Small intestine (tissue), 16 donors: ENCODE measurements at places on chromosomes 7 and 10.

DNA sequence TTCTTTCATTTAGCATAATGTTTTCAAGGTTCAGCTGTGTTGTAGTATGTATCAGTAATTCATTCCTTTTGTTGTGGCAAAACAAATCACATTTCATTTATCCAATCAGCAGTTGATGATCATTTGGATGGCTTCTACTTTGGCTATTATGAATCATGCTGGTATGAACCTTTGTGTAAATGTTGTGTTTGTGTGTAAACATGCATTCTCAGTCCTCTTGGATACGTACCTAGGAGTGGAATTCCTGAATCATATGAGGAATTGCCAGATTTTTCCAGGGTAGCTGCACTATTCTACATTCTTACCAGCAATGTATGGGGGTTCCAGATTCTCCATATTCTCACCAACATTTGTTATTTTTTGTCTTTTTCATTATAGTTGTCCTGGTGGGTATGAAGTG lies 578.5 kb upstream of the MKI67 start:
- no peak for DNase-seq

GRCh38 chr7:139675127-139676125 lies 102.4 kb downstream of the HIPK2 start:
- DNase-seq = no peak

GRCh38 chr7:27150568-27151340 lies 1.6 kb downstream of the HOXA3 start:
- peak; percentile 54 for DNase-seq

DNA sequence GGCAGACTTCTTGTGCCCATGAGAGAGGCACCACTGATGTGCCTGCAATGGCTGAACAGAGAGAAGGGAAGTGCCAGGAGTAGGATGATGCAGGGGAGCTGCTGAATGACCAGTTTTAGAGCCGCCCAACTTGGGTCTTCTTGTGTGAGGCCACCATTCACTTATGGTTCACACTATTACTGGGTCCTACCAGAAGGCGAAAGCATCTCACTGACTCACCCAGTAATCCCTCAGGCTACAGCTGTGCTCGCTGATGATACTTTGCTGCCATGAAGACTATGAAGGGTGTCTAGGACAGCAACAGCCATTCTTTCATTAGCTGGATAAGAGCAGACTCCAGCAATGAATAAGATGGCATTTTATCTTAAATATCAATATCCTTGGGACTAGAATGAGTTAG lies 47.6 kb downstream of the PLXNA4 start:
- no peak for DNase-seq

DNA sequence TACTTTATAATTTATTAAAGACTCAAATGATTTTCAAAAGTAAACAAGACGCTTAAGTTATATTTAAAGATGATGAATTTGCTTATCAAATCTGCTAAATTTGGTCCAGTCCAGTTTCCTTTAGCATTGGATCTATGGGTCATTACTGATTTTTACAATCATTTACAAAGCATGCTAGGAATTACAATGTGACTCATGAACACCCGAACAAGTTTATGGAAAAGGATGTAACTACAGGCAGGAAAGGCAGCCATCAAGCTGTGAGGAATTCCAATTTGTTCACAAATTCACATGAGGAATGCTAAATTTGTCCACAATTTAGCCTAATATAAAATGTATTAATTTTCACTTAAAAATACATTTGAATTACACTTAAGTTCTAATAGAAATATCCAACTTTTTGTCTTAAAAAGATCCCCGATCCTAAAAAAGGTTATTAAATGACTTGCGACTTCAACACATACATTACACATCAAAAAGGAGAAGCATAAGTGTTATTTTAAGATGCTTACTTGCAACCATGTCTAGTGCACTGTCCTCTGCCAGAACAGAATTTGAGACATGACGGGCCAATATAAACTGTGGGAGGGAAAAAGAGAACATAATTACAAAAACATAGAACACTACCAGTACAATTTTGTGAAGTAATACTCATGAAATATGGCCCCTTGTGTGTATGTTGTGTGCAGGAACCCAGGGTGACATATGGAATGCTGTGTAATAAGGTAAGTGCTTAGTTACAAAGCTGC lies 194.2 kb upstream of the SLC26A5 start:
- DNase-seq = no peak

DNA sequence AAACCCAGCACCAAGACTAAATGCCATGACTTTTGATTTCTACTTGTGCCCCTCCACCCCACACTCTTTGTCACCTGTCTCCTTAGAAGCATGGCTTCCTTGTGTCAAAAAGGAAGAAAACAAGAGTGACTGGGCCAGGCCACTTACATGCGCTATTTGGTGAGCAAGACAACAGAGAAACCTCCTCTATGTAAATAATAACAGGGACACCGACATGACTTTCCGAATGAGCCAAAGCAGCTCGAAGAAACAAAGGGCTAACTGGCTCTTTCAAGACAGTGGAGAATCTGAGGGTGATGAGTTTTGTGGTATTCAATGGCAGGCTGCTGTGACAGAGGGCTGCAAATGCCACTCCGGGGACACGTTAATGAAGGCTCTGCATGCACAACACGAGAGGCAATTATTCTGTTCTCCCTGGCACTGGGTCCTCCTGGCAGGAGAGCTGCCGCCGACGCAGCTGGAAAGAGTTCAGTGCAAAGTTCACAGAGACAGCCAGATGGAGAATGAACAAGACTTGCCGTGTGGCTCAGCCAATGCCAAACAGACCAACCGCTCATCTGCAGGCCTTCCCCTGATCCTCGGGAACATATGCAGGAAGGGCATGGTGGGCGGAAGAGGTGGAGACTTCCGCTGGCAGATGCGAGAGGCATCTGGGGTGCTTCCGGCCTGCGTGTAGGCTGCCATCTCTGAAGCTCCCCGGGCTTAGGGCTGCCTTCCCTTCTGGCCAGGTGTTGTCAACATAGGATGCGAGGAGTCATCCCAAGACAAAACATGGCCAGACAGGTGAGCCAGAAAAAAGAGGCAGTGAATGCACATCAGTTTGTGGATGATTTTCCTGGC lies 59.1 kb upstream of the SMNDC1 start:
- DNase-seq = peak; percentile 88

- no peak for DNase-seq
Measured at GRCh38 chr7:1243964-1244416, 11.3 kb downstream of the UNCX start.

DNA sequence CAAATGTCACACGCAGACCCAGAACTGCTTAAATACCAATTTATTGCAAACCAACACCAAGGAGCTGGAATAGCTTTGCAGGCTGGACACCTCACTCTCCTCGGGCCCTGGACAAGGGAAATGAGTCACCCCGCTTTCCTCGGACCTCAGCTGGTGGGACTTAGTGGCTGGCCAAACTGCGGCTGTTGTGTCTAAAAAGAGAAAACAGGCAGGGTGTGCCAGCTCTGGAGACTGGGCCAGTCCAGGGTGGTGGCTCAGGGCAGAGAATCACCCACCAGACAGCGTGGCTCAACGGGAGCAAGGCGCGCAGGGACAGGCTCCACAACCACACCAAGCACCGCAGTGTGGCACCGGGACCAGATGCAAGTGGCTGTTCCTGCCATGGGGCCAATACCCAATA lies 58.2 kb upstream of the CAMK2B start:
- no peak for DNase-seq

DNA sequence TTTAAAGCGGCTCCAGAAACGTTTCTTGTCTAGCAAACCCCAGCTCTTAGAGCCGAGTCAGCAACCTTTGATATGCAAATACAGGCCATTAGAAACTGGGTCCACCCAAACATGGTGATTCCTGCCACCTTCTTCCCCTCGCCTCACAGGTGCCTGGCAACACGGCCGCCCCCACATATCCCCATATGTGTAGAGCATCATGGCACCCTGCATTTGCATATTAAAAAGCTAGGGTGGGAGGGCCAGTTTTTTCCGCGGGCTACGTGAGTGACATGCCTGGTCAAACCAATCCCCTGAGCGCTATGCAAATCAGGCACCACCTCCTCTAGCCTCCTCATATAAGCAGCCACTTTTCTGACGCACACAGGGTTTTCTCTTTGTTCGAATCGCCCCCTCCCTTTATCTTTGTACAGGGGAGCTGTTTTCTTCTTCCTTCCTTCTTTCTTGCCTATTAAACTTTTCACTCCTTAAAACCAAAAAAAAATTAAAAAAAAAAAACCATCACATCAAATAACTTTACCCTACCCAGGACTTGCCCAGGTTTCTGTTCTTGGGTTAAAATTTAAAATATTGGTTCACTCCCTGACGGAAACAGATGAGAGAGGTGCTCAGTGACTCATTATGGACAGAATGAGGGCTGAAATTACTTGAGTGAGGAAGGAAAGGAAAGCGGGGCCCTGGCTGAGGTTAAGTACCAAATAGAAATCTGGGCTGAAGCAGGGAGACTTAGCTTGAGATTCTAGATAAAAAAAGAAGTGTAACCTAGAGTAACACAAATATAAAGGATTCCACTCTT lies 59.8 kb downstream of the COA1 start:
- peak; percentile 28 for DNase-seq

- peak; percentile 14 for DNase-seq
Measured at GRCh38 chr7:47326220-47326619, 255.7 kb downstream of the TNS3 start.

DNA sequence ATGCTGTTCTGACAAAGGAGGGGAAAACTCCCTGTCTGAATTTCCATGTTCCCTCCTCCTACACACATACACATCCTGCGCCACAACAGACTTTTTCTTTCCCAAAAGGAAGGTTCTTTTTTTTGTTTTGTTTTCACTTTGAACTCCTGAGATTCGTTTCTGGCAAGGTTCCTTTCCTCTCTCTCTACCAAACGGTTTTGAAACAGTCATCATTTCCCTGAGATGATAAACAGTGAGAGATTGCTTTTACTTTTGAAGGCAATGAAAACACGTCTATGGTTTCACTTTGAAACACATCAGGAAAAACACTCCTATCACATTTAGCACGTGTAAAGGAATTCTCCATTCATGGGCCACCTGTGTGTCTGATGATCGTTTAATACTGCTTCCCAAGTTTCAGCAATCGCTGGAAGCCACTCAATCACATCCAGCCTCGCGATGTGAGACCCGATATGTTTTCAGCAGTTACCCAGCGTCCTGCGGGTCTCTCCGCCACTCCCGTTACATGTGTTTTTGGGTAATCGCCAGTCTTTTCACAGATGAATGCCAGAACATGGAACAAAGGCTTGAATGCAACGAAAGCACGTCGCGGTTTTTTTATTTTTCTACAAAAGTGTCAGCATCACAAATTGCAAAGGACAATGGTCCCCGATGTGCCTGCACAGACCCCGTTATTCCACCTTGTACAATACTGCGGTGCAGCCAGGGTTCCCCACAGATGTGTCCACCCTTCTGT lies 62.8 kb upstream of the CUX1 start:
- DNase-seq = peak; percentile 15

DNA sequence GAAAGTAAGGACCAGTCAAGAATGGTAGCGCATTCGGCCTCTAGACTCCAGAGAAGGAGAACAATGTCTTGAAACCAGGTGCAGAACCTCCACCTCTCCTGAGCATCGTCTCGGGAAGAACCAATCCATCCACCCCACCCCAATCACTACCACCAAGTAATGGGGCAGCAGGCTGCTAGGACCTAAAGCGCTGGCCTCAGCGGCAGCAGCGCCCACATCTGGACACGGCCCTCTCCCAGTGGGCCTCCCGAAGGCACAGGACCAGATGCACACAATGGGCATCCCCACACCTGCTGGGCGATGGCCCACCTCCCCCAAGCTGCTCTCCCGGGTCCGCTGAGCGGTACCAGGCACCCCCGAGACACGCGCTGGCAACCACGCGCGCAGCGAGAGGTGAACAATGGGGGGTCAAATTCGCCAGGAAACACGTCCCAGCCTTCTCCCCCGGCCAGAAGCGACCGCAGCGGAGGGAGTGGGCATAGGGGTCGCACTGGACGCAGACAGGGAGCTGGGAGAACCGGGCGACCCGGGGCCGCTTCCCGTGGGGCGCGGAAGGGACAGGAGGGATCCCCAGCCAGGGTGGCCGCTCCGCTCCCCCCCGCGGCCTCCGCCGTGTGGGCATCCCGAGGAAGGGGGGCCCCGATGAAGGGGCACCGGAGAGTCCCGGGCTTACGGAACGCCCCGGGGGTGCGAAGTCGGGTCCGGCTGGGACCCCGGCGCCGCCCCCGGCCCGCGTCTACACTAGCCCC lies 506 bp downstream of the CTTNBP2 start:
- DNase-seq = peak; percentile 52

DNA sequence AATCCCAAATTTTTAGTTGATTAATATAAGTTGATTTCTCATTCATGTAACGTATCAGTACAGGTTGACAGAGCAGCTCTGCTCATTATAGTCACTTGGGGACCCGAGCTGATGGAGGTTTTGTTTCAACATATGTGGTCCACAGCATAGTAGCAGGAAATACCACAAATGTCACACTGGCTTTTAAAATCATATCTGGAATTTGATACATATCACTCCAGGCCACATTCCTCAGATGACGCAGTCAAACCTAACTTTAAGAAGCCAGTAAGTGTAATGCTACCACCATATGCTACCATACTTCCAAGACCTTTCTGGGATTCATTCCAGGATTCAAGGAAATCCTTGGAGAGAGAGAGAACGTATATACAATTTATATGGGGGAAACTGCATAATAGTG lies 156.3 kb downstream of the PHF14 start:
- DNase-seq = no peak

DNA sequence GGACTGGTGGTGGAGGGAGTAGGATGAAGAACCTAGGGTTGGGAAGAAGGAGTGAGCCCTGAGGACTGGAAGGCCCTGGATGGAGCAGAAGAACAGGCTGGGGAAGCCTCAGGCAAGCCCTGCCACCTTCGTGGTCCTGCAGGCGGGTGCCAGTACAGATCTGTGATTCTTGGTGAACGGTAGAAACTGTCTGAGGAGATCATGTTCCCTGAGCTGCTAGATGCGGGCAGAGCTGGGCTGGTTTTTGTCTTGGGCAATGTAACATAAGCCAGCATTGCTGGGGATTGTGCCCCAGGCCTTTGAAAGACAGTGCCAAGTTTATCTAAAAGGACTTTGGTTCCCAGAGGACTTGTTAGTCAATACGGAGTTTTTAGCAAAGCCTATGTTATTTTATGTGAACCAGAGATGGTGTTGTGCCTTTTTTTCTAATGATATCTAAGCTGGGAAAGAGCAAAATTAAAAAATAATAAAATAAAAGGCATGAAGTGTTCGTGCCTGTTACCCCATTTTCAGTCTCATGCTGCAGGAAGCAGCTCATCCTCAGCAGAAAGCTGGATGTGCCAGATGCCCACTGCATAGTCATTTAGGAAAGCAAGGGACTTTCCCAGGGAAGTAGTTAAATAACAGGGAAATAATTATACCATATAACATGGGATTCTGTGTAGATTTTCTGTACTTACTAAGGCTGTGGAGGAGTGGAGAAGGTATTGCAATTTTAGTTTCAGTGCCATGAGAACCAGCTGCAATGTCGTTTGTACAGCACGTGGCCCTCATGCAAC lies 24.4 kb upstream of the FIGNL1 start:
- DNase-seq = no peak

GRCh38 chr7:43463401-43463980 lies 119.4 kb upstream of the STK17A start:
- no peak for DNase-seq

- DNase-seq = no peak
Measured at GRCh38 chr7:80475383-80475782, 36.5 kb downstream of the GNAT3 start.

GRCh38 chr7:22545529-22545928 lies 45.5 kb upstream of the STEAP1B start:
- DNase-seq = no peak
